Smooth muscle cell of the pulmonary artery (primary cell): ENCODE measurements at places on chromosomes 2 and 18. TPM values are rescaled to one million over a fixed set of nuclear protein-coding genes. Genes with fewer than 3 reads are reported as not detected.

TET3 gene
- 4.5 and 5.4 TPM in 2 replicates for total RNA-seq

DYNAP gene
- total RNA-seq, result not detected in 2 replicates

POTEI gene
- total RNA-seq, result not detected in 2 replicates

LTBP1 gene
- 565 and 1,048 TPM in 2 replicates for total RNA-seq

STAT4 gene
- 0.56 and 5.4 TPM in 2 replicates for total RNA-seq

LRATD1 gene
- 0.07 and 0.13 TPM in 2 replicates for total RNA-seq

IL1RL1 gene
- total RNA-seq, result 4.3 and 40.2 TPM in 2 replicates

CXCR1 gene
- not detected in 2 replicates for total RNA-seq

TDRD15 gene
- total RNA-seq, result not detected in 2 replicates

SCYGR3 gene
- not detected in 2 replicates for total RNA-seq

ZC3H8 gene
- total RNA-seq, result 5.9 and 7.4 TPM in 2 replicates

CLEC4F gene
- total RNA-seq, result not detected in 2 replicates

TMEM178A gene
- total RNA-seq, result 0.86 and 1.2 TPM in 2 replicates

IHH gene
- total RNA-seq, result not detected in 2 replicates

FAM117B gene
- 3.4 and 5.1 TPM in 2 replicates for total RNA-seq

LIPG gene
- 5.5 and 43.0 TPM in 2 replicates for total RNA-seq

GAL3ST2 gene
- 0.33 and 0.46 TPM in 2 replicates for total RNA-seq

RAB17 gene
- total RNA-seq, result 0.78 and 0.83 TPM in 2 replicates

NAGK gene
- 54.6 and 55.8 TPM in 2 replicates for total RNA-seq

HOXD11 gene
- total RNA-seq, result not detected in 2 replicates

OXER1 gene
- 0.13 TPM in 1 of 2 replicates, not detected in the other for total RNA-seq

INPP5D gene
- 0.59 and 0.65 TPM in 2 replicates for total RNA-seq

GALNT5 gene
- 146 and 164 TPM in 2 replicates for total RNA-seq

ADD2 gene
- total RNA-seq, result not detected in 2 replicates

PROKR1 gene
- total RNA-seq, result not detected in 2 replicates

FAM124B gene
- under 0.01 and 0.33 TPM in 2 replicates for total RNA-seq

MLPH gene
- total RNA-seq, result 8.3 and 14.2 TPM in 2 replicates

CRACDL gene
- total RNA-seq, result 0.03 TPM in 1 of 2 replicates, not detected in the other

ZC3H6 gene
- total RNA-seq, result 5.9 and 6.3 TPM in 2 replicates

STPG4 gene
- 0.07 and 0.20 TPM in 2 replicates for total RNA-seq

ZSWIM2 gene
- 0.07 and 0.10 TPM in 2 replicates for total RNA-seq

GYPC gene
- 39.3 and 44.0 TPM in 2 replicates for total RNA-seq

POTEJ gene
- total RNA-seq, result not detected in 2 replicates

ZAP70 gene
- total RNA-seq, result 0.13 TPM in 1 of 2 replicates, not detected in the other

SIGLEC15 gene
- 1.8 and 4.4 TPM in 2 replicates for total RNA-seq

DIS3L2 gene
- 14.7 and 15.0 TPM in 2 replicates for total RNA-seq

TGFA gene
- 0.13 and 2.8 TPM in 2 replicates for total RNA-seq

OTX1 gene
- 0.13 TPM in 1 of 2 replicates, not detected in the other for total RNA-seq
